ENCODE measurements at places on chromosomes 3 and 15. TPM values are rescaled to one million over a fixed set of nuclear protein-coding genes. Genes with fewer than 3 reads are reported as not detected.
A peak's percentile ranks its signal among the peaks of the same experiment; 100 is the strongest.

NEK11 gene
- 2.6 TPM for total RNA-seq

GRCh38 chr3:85758442-85758841 is 799.7 kb downstream of the CADM2 start:
- DNase-seq = no peak

GRCh38 chr3:23481011-23481615 is 278.0 kb downstream of the UBE2E2 start:
- no peak for DNase-seq

C3orf70 gene
- total RNA-seq = 3.6 TPM

GRCh38 chr3:43691120-43691995 is 620 bp downstream of the ABHD5 start:
- DNase-seq = peak; percentile 86

GALNT15 gene
- 19.3 TPM for total RNA-seq

ALG3 gene
- total RNA-seq = 23.3 TPM
